Sigmoid colon (tissue), 7 donors: ENCODE measurements at places on chromosomes 3 and 15. TPM values are rescaled to one million over a fixed set of nuclear protein-coding genes. Genes with fewer than 3 reads are reported as not detected.

GRCh38 chr3:9280451-9281219 is 31.2 kb upstream of the SRGAP3 start:
- H3K36me3 ChIP-seq: no peaks in the 10 kb centered on the region
- H3K4me3 ChIP-seq: no peak overlapping the region
- no peaks in the 10 kb centered on the region for H3K27me3 ChIP-seq
- H3K27ac ChIP-seq: no peak overlapping the region
- peaks cover 5% of the 10 kb centered on the region for H3K4me1 ChIP-seq

DNA sequence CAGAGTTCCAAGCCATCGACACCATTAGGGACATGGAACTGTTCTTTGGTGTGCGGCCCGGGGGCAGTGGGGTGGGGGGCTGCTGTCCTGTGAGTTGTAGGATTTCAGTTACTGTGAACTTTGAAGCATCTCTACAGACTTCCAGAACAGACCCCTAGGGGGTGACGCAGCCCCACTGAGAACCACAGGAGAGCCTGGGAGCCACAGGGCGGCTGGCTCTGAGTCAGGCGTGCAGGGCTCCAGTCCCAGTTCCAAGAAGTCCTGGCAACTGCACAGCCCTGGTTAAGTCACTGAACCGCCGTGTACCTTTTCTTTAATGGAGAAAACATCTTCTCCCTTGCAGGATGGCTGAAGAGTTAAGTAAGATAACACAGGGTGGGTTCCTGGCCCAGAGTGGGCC is 23.5 kb upstream of the LRTM1 start:
- H3K27ac ChIP-seq: no peak overlapping the region
- no peaks in the 10 kb centered on the region for H3K36me3 ChIP-seq
- peaks cover 35% of the 10 kb centered on the region for H3K4me1 ChIP-seq
- no peaks in the 10 kb centered on the region for H3K27me3 ChIP-seq
- H3K4me3 ChIP-seq: no peak overlapping the region

DNA sequence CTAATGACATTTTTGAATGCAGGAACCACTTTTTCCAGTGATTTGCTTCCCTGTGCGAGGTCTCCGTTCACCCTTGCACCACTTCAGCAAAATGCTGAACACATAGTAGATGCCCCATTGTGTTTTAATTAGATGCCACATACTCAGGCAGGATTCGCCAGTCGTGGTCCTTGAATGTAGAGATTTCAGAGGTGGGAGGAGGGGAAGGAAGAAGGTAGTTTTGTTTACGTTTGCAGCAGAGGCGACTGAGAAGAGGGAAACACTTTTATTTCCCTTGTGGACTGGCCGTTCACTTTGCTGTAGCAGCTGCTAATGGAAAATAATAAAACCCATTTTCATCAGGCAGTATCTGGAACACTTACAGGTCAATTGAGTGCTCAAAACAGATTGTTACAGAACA is 262.8 kb upstream of the TBL1XR1 start:
- no peaks in the 10 kb centered on the region for H3K36me3 ChIP-seq
- H3K27ac ChIP-seq: peak overlapping the region; percentile 85
- H3K4me1 ChIP-seq: no peaks in the 10 kb centered on the region
- no peaks in the 10 kb centered on the region for H3K27me3 ChIP-seq
- no peak for DNase-seq
- no peak overlapping the region for H3K4me3 ChIP-seq

DNA sequence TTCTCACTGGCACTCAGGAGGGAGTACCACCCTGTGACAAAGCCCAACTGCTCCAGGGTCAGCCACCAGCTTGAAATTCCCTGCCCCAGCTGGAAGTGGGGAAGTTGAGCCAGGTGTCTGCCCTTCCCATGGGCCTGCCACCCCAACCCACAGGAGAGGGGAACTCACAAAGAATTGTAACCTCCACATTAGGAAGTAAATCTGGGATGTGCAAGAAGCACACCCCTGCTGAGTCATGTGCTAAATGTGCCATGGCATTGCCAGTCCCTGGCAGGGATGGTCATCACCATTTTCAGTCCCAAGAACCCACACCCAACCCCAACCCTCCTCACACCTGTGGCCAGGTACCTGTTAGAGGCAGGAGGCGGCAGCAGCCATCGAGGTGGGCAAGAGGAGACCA is 165.2 kb upstream of the THBS1 start:
- DNase-seq: no peak
- no peaks in the 10 kb centered on the region for H3K36me3 ChIP-seq
- H3K27ac ChIP-seq: no peak overlapping the region
- H3K27me3 ChIP-seq: no peaks in the 10 kb centered on the region

DNA sequence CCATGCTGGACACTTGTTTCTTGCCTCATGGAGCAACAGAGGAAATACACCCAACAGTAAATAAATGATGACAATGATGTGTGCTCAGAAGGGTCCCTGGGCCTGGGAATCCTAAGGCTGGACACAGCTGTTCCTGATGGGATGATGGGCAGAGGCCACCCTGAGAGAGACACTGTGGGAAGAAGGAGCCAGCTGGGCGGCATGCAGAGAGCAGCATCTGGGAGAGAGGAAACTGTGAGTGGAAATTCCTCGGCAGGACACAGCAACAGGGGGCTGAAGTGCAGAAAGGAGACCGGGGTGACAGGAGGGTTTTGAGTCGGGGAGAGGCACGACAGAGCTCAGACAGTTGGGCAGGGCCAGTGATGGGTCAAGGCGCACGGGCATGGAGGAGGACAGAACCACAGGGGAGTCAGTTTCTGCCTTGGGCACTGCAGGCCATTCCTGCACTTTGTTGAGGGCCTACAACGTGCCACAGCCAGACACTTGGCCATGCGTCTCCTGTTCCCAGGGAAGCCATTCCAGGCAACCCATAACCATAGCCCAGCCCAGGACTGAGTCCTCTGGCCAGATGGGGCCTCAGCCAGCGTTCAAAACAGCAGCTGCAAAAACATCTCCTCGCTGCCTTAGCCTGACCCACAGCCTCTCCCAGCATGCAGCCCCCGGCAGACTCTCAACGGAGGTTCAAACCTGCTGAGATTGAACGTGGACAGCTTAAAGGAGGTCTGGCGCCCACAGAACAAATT is 36.7 kb upstream of the SLC6A1 start:
- no peak overlapping the region for H3K4me3 ChIP-seq
- H3K4me1 ChIP-seq: no peaks in the 10 kb centered on the region
- no peaks in the 10 kb centered on the region for H3K36me3 ChIP-seq
- H3K27ac ChIP-seq: no peak overlapping the region
- H3K27me3 ChIP-seq: no peaks in the 10 kb centered on the region

The HRH1 gene
- 57.3 TPM for total RNA-seq

The GRM2 gene
- not detected for total RNA-seq

The RTP4 gene
- total RNA-seq: 10.2 TPM

The CHST2 gene
- 3.1 TPM for total RNA-seq

The ZNF860 gene
- total RNA-seq: 0.81 TPM

The SLC28A1 gene
- not detected for total RNA-seq

The CPA3 gene
- total RNA-seq: 3.0 TPM

The ASB14 gene
- not detected for total RNA-seq

The CCR1 gene
- 16.3 TPM for total RNA-seq

The CFAP91 gene
- total RNA-seq: 10.8 TPM
